Stimulated activated CD4-positive, alpha-beta T cell treated with anti-CD3 and anti-CD28 coated beads, Interleukin-12 subunit alpha, Interleukin-12 subunit beta, amount 100 ng/mL, for 4 hours (primary cell): ENCODE measurements at places on chromosomes 7 and 10.

DNA sequence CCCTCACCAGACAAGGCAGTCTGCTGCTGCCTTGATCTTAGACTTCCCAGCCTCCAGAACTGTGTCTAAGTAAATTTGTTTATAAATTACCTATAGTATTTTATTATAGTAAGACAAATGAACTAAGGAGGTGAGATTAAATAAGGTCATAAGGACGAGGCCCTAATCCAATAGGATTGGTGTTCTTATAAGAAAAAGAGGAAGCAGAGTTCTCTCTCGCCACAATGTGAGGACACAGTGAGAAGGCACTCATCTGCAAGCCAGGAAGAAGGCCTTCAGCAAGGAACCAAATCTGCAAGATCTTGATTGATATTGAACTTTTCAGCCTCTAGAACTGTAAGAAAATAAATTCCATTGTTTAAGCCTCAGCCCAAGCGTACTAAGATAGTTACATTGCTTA, 6.1 kb upstream of the ZNF438 start:
- no peak for DNase-seq

DNA sequence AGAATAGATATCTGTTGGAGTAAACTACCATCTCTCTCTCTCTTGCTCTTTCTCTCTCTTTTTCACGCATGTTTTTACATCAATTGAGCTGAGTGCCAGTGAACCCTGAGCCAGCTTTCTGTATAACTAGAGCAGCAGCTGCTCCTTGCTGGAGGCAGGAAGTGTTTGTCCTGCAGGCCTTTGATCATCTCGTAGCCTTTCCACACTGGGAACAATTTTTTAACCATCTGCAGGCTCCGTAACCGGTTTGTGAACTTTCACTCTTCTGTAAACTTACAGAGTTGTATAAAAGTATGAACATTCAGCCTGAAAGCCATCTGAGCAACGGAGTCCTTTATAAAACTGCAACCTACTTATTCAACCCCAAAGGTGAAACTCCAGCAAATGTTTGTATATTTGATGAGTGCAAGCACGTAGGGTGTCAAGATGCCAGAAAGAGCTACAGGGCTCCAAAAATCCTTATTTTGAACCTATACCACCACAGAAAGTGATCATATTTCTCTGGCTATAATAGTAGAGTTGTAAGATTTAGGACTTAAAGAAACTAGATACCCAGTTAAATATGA, 162.8 kb upstream of the NFE2L3 start:
- DNase-seq: no peak

DNA sequence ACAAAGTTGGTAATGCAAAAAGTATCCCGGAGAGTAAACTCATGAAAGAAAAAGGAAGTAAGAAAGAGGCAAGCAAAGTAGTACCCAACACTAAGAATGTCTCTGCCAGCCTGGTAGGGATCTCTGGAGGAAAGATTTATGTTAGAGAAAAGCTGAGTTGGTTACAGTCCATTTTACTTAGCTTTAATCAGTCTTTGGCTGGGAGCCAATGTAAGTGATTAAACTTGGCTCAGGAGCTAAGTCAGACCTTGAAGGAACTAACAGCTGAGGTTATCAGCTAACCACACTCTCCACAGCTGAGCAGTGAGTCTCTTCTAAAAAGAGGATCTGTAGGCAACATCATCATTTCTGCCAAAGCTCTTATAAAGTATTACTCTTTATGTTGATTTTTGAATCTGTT, 148.0 kb downstream of the ANKRD7 start:
- DNase-seq: no peak

GRCh38 chr10:12251581-12251980, 55.6 kb downstream of the CDC123 start:
- no peak for DNase-seq
